ENCODE measurements at places on chromosomes 12 and 14.

GRCh38 chr14:65639216-65639615 lies 226.7 kb downstream of the FUT8 start:
- DNase-seq = no peak

GRCh38 chr12:6765634-6766581 lies at the start of gene PTMS:
Gene PTMS (plus strand): TSS chr12:6766363. CDS start chr12:6766706, 343 bp downstream.
- no peak for DNase-seq

DNA sequence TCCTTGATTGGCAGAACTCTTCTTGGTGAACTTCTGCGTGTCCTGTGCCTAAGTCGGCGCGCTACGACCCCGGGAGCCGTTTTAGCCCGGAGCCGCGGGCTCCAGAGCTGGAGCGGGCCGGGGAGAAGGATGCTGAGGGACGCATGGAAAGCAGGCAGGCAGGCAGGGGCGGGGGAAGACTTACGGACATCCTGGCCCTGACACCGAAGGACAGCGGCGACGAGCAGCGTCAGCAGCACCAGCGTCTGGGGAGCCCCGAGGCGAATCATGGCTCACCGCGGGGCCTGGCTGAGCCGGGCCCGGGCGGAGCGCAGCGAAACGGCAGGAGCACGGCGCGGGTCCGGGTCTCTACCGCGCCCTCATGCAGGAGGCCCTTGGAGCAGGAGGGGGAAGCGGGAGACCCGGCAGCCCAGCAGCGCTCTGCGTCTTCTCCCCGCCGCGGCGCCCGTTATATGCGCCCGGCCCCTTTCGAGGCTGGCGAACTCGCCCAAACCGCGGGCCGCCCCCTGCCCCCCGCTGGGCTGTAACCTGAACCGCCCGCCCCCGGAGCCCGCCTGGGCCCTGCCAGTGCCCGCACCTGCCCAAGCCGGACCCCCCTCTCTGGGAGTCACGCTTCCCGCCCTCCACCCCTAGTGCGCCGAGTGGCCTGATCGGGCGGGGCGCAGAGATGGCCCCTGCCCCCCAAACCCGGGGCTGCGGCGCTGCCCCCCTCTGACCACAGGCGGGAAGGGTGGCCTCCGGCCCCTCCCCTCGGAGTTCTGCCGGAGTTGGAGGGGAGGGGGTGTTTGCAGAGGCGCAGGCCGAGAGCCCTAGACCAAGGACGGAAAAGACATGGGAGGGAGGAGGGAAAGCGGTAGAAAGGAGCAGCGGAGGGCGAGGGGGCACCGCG lies at the start of gene COL2A1:
COL2A1 (minus strand) TSS at position 424 of the 889 bp plus-strand sequence; CDS start at position 269, 155 bp downstream.
- DNase-seq = no peak

- no peak for DNase-seq
These were observed 5.7 kb downstream of the TTC6 start for GRCh38 chr14:37600880-37601741.

GRCh38 chr12:105948331-105948730 lies 190.4 kb downstream of the NUAK1 start:
- DNase-seq = no peak

- no peak for DNase-seq
These were observed 181.5 kb upstream of the ARHGAP5 start for GRCh38 chr14:31895646-31896045.

DNA sequence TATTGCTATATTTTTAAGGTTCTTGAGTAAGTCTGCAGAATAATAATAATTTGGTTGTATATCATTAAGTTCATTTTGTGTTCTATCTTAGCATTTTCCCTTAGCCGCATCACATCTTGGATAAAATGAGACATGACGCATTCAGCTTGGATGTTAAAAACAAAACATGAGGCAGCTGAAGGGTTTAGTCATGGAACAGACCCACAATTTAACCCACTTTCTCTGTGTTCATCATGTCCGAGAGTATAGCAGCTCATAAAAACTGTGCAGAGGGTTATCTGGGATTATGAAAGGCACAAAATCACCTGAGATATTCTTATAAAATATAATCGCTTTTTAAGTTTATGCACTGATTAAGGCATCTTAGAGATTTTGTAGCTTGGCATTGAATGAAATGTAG lies 219.3 kb downstream of the TRHDE start:
- DNase-seq = no peak

DNA sequence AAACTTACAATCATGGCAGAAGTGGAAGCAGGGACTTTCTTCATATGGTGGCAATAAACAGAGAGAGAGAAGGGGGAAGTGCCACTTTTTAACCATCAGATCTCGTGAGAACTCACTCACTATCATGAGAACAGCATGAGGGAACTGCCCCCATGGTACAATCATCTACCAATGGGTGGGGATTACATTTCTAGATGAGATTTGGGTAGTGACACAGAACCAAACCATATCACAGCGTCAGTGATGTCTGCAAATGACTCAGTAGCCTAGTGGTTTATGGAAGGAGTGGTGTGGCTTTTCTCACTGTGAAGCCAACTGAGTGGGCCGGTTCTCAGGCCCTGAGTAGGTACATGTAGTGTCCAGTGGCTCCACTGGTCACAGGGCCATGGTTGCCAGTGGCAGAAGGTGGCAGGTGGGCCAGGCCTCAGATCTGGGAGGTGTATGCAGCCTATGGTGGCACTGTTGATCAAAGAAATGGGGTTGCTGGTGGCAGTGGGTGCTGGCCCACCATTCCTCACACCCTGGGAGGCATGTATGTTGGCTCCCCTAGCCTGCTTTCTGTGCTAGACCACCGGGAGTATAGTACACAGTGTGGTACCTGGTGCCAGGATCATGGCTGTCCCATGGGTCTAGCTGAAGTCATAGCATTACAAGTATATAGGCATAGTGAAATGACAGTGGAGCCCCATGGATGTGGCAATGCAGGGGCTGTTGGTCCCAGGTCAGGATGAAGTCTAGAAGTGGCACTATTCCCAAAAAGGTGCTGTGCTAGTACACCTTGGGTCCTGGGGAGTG lies 191.9 kb downstream of the NUBPL start:
- no peak for DNase-seq

GRCh38 chr14:106442857-106443256 lies 916.5 kb downstream of the TMEM121 start:
- no peak for DNase-seq

DNA sequence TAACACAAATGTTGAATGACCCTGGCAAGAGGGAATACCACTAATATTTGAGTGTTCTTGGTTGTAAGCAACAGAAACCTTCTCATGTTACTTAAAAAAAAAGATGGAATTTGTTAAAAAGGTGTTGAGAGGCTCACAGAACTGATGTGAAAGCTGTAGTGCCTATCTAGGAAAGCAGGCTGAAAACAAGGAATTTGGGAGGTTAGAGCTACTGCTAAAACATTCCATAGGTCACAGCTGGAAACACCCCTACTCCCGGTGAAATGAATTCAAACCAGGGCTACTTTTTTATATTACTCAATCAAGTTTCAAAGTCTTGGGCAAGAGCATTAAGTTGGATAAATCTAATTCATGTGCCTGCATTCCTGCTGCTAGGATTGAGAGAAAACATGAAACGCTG lies 104.1 kb downstream of the SLC35F4 start:
- no peak for DNase-seq

GRCh38 chr12:81500788-81501187 lies 258.4 kb downstream of the PPFIA2 start:
- DNase-seq = no peak

DNA sequence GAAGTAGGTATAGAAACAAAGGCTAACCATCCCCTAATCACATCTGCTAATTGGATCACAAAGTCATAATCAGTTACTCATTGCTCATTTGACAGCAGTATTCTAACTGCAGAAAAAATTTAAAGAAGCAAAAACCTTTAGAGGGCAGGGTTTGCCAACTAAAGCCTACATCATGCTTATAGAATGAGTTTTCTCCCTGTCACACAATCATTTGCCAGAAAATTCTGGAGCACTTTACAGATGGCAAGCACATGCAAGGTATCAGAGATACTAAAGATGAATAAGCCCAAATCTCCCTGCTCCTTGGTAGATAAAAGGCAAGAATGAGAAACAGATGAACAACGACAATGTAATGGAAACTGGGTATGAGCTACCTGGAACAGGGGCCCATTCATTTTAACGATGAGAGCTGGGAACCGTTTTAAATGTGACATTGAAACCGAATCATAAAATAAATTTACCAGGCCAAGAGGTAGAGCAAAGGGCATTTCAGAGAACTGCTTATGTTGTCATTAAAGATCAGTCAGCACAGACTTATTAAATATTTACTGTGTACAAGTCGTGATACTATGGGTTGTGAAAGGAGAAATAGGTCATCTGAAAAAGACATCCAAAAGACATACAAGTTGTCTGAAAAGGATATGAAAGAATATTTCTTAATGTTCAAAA lies 211.4 kb upstream of the ABCD2 start:
- DNase-seq = no peak

DNA sequence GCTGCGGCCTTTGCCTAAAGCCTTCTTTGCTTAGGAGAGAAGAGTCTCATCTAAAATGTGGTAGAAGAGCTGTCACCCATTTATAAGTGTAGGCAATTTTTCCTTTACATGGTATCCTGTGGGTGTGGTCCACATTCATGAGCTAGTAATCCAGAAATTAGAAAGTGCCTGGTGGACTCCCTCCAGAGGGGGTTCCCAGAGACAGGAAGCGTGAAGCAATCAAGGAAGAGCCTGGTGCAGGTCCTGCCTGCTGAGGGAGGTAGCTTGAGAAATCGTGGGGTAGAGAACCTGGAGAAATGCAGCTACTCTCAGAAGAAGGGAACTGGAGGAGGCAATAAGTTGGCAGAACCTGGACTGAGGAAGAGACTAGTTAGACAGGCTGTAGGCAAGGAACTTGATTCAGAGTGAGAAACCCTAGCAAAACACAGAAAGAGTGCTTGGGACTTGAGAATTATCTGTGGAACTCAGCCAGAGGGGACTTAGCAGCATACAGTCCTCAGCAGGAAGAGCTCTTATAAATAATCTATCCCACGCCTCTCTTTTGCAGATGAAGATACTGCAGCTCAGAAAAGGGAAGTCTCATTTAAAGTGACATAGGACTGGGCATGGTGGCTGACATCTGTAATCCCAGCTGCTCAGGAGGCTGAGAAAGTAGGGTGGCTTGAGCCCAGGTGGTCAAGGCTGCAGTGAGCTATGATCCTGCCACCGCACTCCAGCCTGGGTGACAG lies 182.4 kb upstream of the CCND2 start:
- DNase-seq = no peak

GRCh38 chr12:42695490-42695995 lies 106.0 kb upstream of the PRICKLE1 start:
- DNase-seq = no peak

DNA sequence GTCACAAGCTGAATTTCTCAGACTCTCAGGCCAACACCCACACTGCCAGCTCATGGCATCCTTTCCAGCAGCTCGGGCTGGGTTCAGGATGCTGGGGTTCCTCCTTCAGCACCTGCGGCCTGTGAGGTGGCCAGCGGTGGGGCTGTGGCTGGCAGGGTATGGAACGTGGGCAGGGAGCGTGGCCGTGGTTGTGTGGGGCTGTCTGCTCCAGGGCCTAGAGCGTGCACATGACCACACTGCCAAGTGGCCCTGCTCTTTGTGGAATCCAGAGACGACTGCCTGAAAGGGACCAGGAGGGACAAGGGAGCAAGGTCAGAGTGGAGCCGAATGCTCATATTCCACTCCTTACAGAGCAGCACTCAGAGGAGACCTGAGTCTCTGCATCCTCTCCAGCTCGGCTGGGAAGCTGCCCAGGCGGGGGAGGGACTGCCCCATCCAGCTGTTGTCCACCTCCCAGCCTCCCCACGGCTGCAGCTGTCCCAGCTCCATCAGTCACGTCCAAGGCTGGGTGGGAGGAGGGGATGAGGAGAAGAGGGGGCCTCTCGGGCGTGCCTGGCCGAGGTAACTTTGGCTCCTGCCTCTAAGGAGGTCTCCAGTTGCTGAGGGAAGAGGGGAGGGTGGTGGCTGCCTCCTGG lies 71.3 kb downstream of the TSPAN9 start:
- DNase-seq = no peak

DNA sequence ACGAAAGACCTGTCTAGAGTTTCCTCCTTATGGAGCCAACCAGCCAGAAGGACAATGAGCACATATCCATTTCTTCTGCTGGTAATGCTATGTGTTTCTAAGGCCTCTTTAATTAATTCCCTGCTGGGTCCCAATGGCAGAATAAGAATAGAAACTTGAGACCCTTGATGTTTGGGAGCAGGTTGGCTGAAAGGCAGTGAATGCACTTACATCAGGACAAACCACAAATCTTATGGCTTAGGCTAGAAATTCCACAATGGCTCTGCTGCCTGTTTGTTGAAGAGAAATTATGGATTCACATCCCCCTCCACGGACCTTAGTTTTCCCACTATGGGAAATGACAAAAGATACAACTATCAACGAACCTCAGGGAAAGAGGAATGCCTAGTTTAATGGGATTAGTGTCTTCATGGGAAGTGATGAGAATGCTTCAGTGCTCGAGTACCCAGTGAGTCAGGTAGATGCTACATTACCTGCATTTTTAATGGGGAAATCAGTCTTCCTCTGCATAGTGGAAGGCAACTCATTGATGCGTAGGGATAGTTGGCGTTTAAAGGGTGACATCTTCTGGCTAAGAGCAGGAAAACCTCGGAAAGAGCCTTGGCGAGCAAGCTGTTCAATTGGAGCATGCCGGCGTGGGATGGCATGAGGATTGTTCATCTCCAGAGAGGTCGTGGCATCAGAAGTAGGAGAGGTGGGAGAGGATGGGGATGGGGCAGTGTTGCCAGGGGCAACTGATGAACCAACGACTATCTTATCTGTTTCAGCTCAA lies 46.5 kb downstream of the PAPLN start:
- no peak for DNase-seq

- DNase-seq = no peak
These were observed 236.1 kb downstream of the CACNA1C start for GRCh38 chr12:2288875-2289274.

DNA sequence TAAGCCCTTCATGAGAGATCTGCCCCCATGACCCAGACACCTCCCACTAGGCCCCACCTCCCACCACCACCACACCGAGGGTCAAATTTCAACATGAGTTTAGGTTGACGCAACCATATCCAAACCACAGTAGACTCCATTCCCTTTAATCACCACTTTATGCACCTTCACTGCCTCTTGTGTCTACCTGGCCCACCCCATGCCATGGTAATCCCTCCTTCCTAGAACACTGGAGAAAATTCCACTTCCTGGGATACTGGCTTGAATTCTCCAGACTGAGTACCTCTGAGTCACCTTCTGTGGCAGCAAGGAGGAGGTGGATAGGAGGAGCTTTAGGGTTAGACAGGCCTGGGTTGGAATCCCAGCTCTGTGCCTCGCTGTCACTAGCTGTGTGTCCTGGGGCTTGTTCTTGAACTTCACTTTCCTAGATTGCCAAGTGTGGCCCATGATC lies 26.1 kb upstream of the CIPC start:
- no peak for DNase-seq

DNA sequence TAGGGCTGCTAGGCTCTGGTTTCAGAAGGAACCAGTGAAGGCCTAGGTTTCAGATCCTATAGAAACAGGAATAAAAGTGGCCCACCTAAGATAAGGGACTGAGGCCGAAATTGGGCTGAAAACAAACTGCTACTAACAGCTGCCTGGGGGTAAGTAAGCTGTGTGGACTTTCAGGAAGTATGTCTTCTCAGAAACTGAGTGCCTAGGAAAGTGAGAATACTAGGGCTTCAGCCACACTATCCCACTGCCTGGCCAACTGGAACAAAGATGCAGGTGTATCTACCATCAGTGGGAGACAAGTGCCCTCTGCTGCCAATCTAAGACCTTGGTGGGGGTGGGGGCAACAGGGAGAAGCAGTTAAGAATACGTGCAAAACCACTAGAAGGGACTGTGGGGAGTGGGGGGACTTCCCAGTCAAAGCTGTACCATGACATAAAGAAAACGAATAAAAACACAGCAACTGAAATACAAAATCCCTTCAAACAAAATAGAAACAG lies 82.5 kb downstream of the MED13L start:
- DNase-seq = peak; percentile 17

- DNase-seq = no peak
These were observed 165.1 kb downstream of the DAD1 start for GRCh38 chr14:22423958-22424357.
